ENCODE measurements at places on chromosomes 11 and 22.

- DNase-seq = no peak
Measured at GRCh38 chr11:126743628-126744027, 256.9 kb downstream of the KIRREL3 start.

GRCh38 chr11:77287136-77287535 is 14.3 kb downstream of the GDPD4 start:
- DNase-seq = no peak

- DNase-seq = no peak
Measured at GRCh38 chr11:9787981-9788521, 124.2 kb downstream of the SWAP70 start.

DNA sequence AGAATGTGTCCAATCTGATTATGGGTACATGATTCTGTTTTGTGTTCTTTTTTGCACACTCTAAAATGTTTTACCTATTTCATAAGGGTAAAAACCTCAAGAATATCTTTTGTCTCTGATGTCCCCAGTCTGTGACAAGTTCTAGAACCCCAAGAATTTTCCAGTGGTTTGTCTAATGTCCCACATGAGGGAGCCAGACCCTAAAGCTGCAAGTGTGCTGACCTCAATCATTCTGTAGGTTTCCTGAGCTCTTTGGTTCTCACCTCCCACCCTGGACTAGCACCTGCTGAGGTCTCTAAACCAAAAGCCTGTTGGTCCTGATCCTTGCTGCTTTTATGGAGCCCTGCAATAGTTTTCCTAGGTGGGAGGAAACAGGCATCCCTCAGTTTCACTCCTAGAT is 149.8 kb upstream of the MPPED2 start:
- no peak for DNase-seq

DNA sequence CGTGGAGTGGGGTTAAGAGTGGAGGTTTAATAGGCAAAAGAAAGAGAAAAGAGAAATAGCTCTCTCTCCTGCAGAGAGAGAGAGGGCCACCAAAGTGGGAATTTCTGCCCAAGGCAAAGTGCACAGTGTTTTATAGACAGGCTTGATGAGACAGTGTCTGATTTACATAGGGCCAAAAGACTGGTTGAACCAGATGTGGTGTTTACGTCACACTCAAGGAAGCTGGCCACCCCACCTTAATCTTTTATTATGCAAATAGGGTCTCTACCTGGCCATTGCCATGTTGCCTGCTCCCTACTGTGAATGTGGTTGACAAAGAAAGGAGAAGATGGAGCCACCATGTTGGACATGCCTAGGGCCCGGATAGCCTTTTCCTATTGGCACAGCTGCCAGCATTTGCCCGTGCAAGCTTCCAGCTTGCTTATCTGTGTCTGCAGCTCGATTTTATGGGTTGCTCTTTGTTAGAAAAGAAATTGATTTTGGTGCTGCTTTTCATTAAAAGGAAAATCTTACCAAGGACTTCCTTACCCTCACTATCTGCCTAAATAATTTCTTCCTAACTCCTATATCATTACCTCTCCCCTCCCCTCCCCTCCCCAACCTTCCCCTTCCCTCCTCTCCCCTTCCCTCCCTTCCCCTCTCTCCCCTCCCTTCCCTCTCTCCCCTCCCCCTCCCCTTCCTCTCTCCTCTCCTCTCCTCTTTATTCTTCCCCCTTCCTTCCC is 436.0 kb downstream of the NELL1 start:
- no peak for DNase-seq

- peak; percentile 45 for DNase-seq
Measured at GRCh38 chr11:47514825-47515647, 37.9 kb downstream of the CELF1 start.

GRCh38 chr22:36806835-36807234 is 10.0 kb downstream of the PVALB start:
- DNase-seq = no peak

DNA sequence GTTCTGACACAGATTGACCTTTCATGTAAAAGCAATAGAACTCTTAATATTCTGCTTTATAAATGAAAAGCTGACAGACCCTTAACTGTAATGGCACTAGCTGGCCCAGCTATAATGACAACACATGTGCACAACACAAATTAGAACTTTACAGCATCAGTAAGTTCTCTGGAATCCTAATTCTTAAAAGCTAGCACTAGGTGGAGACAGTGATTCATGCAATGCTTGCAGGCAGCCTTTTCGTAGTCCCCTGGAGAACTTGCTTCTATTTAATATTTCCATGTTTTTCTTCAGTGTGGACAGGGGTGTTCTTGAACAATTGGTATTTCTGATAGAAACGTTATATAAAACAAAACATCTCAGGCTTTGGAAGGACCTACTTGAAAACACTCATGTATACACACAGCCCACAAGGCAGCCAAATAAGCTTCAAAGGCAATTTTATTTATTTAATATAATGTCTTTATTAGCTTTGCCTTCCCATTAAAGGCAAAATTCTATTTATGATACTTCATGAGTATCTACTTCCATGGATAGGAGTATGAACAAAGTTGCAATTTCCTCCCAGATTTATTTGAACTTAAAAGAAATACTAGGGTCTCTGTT is 374.3 kb upstream of the MPPED2 start:
- DNase-seq = peak; percentile 5

DNA sequence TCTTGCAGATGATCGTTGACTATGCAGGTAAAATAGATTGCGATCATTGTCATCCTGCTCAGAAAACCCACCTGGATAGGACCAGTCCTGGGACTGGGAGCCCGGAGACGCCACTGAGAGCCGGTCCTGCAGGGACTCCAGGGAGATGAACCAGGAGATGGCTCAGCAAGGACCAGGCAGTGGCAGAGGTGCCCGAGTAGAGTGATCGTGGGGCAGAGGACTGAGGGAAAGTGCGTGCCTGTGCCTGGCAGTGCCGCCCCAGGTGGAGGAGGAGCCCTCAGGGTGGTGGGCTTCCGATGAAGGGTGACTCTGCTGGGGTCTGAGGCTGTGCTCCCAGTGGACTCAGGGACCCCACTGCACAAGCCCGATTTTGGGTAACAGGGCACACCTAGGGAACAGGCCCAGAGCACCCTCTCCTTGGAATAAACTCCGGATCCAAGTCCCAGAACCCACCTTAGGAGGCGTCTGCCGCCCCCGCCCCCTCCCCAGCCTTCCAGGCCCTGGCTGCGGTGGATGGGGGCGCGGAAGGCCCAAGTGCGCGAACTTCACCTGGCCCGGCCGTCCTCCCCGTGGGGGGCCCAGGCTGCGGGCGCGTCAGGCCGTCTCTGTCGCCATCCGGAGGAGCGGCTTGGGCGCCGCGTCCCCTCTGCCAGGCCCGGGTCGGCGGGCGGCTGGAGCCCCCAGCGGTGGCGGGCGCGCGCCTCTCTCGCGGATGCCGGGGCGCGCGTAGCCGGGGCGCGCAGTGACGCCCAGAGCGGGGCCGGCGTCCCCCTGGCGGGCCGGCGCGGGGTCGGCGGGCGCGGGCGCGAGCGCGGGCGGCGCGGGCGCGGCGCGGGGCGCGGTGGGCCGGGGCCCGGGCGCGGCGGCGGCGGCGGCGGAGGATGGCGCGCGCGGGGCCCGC is 1338.8 kb downstream of the BRD1 start:
- DNase-seq = no peak

DNA sequence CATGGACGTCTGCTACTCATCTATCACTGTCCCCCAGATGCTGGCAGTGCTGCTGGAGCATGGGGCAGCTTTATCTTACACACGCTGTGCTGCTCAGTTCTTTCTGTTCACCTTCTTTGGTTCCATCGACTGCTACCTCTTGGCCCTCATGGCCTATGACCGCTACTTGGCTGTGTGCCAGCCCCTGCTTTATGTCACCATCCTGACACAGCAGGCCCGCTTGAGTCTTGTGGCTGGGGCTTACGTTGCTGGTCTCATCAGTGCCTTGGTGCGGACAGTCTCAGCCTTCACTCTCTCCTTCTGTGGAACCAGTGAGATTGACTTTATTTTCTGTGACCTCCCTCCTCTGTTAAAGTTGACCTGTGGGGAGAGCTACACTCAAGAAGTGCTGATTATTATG is 9.2 kb upstream of the OR9Q2 start:
- DNase-seq = no peak

DNA sequence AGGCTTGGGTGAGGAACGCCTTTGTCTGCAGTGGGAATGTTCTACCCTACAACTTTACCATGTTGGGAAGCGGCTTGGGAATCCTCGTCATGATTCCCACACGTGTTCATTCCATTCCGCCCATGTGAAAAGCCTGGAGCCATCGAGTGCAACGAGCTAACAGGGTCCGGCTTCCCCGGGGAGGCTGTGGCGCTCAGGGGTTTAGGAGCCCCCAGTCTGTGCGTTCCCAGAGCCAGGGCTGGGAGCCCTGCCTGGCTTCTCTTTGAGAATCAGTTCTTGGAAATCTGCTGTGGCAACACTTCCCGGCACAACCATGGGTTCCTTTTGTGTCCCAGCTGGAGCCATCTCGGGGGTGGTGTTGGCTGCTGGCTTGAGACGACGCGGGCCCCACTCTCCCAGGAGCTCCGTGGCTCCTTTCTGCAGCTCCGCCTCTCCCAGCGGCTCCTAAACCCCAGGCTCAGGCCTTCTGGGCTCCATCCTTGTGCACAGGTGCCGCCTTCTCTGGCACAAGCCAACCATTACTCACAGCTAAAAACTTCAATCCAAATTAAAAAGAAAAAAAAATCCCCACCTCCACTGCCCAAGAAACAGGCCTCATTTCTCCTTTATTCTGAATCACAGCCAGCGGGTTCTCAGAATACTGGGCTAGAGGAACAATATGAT is 18.7 kb upstream of the PPFIA1 start:
- DNase-seq = no peak

- no peak for DNase-seq
Measured at GRCh38 chr22:36569999-36570398, 41.0 kb upstream of the EIF3D start.

GRCh38 chr11:61869429-61869707 is 22.0 kb downstream of the FADS3 start:
- DNase-seq = no peak

DNA sequence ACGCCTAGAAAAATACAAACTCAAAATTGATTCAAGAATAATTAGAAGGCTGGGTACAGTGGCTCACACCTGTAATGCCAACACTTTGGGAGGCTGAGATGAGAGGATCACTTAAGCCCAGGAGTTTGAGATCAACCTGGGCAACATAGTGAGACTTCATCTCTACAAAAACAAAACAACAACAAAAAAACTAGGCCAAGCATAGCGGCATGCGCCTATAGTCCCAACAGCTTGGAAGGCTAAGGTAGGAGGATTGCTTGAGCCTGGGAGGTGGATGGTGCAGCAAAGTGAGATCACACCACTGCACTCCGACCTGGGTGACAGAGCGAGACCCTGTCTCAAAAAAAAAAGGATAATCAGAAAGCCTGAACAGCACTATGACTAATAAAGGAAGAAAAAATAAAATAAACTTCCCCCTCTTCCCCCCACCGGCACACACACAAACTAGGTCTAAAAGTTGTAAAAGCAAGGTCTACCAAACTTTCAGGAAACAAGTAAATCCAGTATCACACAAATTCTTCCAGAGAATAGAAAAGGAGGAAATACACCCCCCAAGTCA is 35.8 kb downstream of the RRAS2 start:
- no peak for DNase-seq

DNA sequence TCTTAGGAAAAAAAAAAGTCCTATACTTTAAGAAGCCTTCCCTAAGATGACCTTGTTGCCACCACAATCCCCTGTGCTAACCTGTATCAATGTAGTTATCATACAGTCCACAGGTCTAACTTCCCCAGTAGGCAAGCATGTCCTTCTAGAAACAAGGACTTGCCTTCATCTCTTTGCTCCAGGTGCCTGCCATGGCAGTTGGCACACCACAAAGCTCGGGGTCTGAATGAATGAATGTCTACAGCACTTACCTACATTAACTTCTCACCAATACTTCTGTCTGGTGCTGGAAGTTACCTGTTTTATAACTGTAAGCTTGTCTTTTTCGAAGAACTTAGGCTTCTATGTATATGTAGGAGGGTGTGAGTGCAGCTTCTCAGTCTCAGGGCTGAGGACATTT is 23.4 kb downstream of the CLPB start:
- no peak for DNase-seq

- DNase-seq = no peak
Measured at GRCh38 chr11:4903484-4903883, at the start of gene OR51A7. Gene OR51A7, plus strand, starts transcription at chr11:4903783. Its CDS starts 3,587 bp downstream, at chr11:4907370.

- DNase-seq = no peak
Measured at GRCh38 chr11:121225382-121225781, 67.2 kb upstream of the SC5D start.

GRCh38 chr11:47606731-47607130 is 12.5 kb upstream of the C1QTNF4 start:
- DNase-seq = no peak

GRCh38 chr22:26496456-26496855 is 12.8 kb downstream of the SRRD start:
- DNase-seq = no peak

- no peak for DNase-seq
Measured at GRCh38 chr11:66570079-66570849, 1.9 kb upstream of the CTSF start.

DNA sequence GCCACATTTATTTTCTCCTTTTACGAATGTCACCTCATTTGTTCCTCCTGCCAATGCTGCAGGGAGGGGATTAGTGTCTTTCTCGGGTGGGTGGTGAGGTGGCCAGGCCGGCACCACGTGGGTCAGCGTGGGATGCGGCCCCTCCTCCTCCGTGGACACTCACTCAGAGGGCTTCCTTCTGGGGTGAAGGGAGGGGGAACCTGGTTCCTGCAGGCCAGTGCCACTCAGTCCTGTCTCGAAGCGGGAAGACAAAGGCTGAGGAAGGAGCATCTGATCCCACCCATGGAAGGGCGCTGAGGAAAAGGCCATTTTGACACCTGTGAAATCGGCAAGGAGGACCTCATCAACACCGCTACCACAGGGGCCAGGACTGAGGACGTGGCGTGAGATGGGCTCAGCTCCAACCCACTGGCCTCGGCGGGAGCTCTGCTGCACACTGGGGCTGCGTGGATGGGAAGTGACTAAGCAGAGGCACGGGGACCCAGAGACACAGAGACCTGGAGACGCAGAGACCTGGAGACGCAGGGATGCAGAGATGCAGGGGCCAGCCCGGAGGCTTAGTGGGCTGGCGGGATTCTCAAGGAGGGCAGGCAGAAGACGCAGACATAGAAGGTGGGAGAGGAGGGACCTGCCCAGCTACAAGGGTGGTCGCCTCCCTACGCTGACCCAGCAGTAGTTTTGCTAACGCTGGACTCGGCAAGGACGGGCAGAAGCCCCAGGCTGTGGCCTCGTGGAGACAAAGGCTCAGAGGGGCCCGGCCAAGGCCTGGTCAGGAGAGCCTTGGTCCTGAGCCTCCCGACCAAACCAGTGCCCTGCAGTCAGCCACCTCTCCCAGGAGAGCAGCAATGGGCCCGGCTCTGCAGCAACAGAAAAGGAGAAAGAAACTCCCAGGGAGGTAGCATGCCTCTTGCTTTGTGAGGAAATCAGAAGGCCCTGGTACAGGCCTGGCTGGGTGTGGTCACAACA is 1071.2 kb downstream of the BRD1 start:
- no peak for DNase-seq

DNA sequence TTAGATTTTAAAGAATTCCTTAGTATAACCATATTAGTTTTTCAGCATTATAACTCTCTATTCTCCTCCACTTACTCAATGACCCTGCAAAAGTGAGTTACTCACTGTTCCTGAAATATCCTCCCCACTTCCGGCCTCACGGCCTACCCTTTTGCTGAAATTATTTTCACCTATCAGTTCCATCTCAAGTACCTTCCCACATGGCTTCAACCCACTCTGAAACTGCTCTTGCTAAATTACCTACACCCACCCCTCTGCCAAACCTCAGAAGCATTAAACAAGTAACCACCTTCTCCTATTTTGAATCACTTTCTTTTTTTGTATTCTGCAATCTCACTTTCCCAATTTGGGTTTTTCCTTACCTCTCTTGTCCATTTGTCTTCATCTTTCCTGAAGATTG is 37.7 kb downstream of the OR5P2 start:
- DNase-seq = no peak
